ENCODE measurements at places on chromosomes 12 and 14. TPM values are rescaled to one million over a fixed set of nuclear protein-coding genes. Genes with fewer than 3 reads are reported as not detected.

DNA sequence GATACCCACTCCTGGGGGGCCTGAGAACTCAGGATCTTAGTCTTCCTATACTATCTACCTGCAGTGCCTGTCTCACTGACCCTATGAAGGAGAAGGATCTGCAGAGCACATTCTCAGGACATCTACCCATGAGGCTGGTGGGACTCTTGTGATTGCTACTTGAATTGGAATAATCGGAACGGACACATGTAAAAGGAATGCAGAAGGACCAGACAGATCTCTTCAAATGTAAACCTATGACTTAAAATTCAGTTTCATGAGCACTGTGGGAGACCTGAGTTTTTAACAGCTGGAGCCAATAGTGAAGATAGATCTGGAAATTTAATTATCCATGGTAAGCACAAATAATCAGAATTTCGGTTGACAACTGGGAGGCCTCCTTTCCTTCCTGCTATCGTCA lies 35.2 kb upstream of the CPSF6 start:
- no peak for DNase-seq

Gene CACNA2D4
- not detected for total RNA-seq

Gene CYP27B1
- 0.46 TPM for total RNA-seq

Gene DHRS7
- 63.4 TPM for total RNA-seq

Gene ANKRD33
- not detected for total RNA-seq

Measured in Caki2 (cell line).